Right ventricle myocardium inferior (tissue), 1 donor: ENCODE measurements at places on chromosomes 4 and X. TPM values are rescaled to one million over a fixed set of nuclear protein-coding genes. Genes with fewer than 3 reads are reported as not detected.

GRCh38 chr4:8192748-8193738 lies 6.0 kb upstream of the SH3TC1 start:
- DNase-seq, result peak; percentile 68

TLR10 gene
- total RNA-seq, result not detected

- no peak for DNase-seq
These were observed 75.1 kb downstream of the ADGRL3 start for GRCh38 chr4:61275241-61275640.

- no peak for DNase-seq
These were observed 1.3 kb upstream of the TIGD2 start for GRCh38 chr4:89109841-89110540.

MAGEA2B gene
- not detected for total RNA-seq

GRCh38 chrX:97907791-97908190 lies 1024.1 kb downstream of the RPA4 start:
- no peak for DNase-seq

KLHL4 gene
- total RNA-seq, result 0.89 TPM

DNA sequence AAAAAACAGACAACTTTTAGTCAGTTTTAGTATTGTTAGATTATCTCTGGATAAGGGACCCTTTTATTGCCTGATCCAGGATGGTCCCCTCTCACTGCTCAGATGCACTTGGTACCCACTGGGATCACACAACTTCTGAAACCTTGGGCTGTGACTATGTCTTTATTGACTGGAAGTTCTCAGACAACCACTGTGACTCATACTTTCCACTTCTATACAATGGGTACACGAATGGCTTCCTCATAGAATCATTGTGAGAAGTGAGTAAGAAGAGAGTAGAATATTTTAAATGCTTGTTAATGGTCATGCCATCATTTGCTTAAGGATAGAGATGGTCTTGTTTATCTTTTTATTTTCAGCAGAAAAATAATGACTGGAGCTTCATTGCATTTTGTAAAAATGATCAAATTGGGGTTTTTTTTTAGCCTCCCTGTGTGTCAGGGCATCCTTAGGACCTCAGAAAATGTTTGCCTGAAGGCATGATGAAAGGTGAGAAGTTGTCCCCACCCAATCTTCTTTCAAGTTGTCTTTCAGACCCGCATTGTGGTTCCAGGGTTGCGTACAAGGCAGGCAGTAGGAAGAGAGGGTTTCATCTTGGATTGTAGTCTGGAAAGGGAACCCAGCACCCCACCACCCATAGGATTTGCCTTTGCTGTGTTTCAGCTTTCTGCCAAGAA lies 115.1 kb downstream of the CPEB2 start:
- DNase-seq, result no peak

ERAS gene
- not detected for total RNA-seq

- DNase-seq, result no peak
These were observed 83.4 kb downstream of the UCHL1 start for GRCh38 chr4:41339812-41340809.

GRCh38 chr4:7218686-7219085 lies 26.3 kb downstream of the SORCS2 start:
- DNase-seq, result no peak

FAM53A gene
- 0.49 TPM for total RNA-seq

SYTL4 gene
- total RNA-seq, result 2.2 TPM
